Activated CD4-positive, alpha-beta T cell treated with anti-CD3 and anti-CD28 coated beads, Interleukin-2, amount 50 U/mL, for 24 hours (primary cell): ENCODE measurements at places on chromosomes 2 and 18.

GRCh38 chr18:3760741-3761140 lies 310.8 kb downstream of the TGIF1 start:
- no peak for DNase-seq

- no peak for DNase-seq
Observed at GRCh38 chr2:203177361-203177760, 61.5 kb upstream of the CYP20A1 start.

DNA sequence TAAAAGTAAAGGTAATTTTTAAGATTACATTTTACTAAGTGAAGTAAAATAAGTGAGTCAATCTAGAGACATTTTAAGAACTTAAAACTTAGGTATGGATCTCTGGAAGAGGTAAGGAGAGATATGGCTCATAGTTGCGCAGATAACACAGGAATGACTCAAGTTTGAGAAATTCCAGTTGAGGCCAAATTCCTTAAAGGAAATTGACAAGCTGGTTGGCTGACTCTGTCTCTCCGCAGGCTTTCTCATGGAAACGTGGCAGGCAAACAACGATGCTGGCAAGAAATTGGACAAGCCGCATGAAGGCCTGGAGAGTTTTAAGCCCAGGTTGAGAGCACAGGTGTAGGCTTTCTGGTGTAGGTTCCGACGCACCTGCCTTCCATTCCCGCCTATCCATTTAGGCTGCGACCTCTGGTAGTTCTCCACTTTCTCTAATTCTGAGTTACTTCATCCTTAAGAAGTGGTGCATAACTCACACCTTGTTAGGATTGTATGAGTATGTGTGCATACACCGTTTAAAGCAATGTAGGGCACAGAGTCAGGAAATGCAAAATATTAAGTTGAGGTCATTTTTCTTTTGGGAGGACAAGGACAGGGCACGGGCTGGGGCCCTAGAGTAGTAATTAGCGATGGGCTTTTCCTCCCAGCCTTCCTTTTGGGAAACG lies 589 bp upstream of the DAW1 start:
- no peak for DNase-seq

DNA sequence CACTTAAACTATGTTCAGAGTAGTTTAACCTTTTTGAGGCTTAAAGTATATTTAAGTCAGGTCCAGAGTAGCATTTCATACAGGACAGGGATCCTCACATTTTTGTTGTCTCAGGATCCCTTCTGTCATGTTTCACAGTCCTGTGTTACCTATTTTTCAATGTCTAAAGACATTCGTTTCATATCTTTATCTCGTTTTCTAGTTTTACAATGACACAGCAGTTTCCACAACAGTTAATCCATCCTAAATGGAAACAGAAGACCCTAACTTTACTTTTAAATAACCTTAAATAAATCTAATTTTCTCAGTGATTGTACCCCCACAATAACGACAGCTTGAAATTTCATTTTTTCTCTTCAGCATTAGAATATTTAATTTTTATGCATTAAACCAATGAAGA lies 17.3 kb upstream of the SCN9A start:
- DNase-seq = no peak

- DNase-seq = no peak
Observed at GRCh38 chr2:59182249-59182648, 941.1 kb upstream of the FANCL start.

- no peak for DNase-seq
Observed at GRCh38 chr18:13372531-13372951, 154.0 kb downstream of the LDLRAD4 start.

GRCh38 chr18:45856531-45856930 lies 31.1 kb downstream of the SIGLEC15 start:
- no peak for DNase-seq

- DNase-seq = no peak
Observed at GRCh38 chr2:198004921-198005829, 200.8 kb downstream of the PLCL1 start.

DNA sequence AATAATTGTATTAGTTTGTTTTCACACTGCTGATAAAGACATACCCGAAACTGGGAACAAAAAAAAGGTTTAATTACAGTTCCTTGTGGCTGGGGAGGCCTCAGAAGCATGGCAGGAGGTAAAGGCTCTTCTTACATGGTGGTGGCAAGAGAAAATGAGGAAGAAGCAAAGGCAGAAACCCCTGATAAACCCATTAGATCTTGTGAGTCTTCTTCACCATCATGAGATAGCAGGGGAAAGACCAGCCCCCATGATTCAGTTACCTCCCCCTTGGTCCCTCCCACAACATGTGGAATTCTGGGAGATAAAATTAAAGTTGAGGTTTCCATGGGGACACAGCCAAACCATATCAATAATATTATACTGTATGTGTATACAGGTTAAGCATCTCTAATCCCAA lies 73.3 kb upstream of the CABLES1 start:
- DNase-seq = no peak

GRCh38 chr2:128490881-128491691 lies 172.4 kb upstream of the HS6ST1 start:
- no peak for DNase-seq

DNA sequence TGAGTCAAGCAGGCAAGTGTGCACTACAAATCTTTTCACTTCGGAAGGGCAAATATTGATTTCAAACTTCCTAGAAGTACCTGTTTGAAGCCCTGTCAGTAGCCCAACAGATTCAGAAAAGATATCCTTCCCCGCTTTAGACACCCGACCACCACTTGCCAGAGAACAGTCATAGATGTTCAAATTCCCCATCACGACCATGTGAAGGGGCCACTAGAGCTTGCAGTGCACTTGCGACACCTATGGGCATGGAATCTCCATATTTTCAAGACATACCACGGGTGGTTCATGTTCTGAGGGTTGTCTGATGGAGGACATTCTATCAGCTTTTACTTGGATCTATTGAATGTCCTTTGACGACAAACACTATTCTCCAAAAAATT lies 23.8 kb downstream of the GNLY start:
- DNase-seq = no peak
